GM23248 (cell line): ENCODE measurements at places on chromosomes 7 and 10. TPM values are rescaled to one million over a fixed set of nuclear protein-coding genes. Genes with fewer than 3 reads are reported as not detected.

Gene C10orf90
- total RNA-seq: 0.22 TPM in 1 of 2 replicates, not detected in the other

GRCh38 chr7:36967387-36967786 lies 243.1 kb upstream of the AOAH start:
- DNase-seq: peak; percentile 78

Gene PLPP4
- total RNA-seq: 22.5 and 30.0 TPM in 2 replicates

DNA sequence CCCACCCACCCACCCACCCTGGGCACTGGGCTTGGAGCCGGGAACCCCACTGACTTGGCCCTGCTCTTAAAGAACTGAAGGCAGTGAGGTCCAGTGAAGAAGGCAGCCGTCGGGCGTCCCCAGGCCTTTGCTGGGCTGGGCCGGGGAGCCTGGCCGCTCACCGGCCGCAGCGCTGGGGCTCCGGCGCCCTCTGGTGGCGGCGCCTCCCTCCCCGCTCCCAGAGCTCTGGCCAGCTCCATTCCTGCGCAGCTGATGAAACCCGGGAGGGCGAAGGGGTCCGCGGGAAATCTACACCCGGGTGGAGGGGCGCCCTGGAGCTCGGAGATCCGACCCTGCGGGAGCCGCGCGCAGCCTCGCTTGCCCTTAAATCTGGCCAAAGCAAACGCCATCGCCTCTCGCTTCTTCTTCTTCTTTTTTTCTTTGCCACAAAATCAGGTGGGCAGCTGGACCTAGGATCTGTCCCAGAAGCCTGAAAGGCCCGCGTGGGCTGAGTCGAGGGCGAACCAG lies 1.7 kb upstream of the CXCL12 start:
- DNase-seq: peak; percentile 88

DNA sequence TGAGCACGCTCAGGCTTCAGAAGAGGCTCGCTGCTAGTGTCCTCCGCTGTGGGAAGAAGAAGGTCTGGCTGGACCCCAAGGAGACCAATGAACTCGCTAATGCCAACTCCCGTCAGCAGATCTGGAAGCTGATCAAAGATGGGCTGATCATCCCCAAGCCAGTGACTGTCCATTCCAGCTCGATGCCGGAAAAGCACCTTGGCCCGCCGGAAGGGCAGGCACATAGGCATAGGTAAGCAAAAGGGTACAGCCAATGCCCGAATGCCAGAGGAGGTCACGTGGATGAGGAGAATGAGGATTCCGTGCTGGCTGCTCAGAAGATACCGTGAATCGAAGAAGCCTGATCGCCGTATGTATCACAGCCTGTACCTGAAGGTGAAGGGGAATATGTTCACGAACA lies 5.7 kb upstream of the PPP2R2D start:
- no peak for DNase-seq

DNA sequence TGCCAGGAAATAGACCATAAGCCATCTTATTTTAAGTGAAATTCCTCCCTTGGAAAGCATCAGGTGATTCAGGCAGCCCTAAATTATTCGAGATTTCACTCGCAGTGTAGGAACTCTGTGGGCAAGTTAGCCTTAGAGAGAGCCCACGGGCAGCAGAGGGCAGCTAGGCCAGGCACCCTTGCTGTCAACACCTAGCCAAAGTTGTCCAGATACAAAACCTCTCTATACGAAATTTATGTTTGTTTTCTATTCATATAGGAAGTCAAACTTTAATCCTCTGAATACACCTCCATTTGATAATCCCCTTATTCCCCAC lies 1043.5 kb downstream of the GATA3 start:
- no peak for DNase-seq

DNA sequence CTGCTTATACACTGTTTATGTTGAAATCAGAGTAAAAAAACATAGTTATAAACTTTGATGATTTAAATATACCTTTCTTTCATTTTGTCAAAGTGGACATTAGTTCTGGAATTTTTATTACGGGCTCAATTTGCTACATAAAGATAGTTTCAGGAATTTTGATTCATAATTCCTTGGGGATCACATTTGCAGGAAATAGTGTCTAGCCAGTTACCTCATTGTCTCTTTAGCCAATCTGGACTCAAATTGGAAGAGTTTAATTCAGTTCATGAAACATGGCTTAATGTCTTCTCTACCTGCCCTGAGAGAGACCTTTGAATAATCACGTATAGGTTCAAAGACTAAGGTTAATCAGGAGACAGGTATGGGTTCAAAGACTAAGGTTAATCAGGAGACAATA lies 262.6 kb downstream of the HGF start:
- DNase-seq: no peak

Gene CCDC172
- total RNA-seq: not detected in 2 replicates

DNA sequence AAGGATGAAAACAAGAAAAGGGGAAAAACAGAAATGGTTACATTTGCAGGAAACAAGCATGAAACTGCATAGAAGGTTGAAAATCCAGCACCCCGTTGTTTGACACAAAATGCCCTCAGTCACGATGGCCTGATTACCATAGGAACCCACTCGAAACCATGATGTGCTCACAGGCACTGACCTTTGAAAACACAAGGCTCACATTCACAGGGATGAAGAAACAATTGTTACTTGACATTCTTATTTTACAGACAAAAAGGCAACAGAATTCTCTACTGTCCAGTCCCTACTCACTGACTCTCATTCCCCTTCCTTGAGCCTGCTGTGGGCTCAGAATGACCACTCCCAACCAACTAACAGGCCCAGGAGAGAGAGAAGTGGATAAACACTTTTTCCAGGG lies 131.4 kb upstream of the PDLIM1 start:
- no peak for DNase-seq

DNA sequence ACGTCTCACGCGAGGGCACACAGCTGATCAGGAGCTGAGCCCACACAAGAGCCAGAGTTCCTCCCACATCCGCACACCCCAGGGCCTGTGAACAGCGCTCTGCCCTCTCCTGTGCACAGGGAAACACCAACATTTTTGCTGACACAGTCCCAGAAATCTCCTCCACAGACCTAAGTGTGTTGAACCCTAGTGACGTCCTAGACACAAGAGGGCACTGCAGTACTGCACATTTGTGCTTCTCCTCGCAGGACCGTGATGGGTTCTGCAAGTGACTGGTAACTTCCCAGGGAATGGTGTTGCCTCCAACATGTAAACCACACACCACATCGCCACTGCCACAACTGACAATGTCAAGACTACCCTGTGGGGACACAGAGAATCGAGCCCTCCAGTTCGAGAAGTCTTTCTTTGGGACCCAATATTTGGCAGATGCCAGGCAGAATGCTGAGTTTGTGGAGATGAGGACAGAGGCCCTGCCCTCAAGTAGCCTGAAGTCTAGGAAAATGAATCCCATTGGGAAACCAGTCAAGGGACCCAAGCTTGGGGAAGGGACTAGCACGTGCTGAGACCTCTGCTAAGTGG lies 170.3 kb downstream of the PAXIP1 start:
- no peak for DNase-seq

Gene AKAP9
- 24.1 and 24.7 TPM in 2 replicates for total RNA-seq

DNA sequence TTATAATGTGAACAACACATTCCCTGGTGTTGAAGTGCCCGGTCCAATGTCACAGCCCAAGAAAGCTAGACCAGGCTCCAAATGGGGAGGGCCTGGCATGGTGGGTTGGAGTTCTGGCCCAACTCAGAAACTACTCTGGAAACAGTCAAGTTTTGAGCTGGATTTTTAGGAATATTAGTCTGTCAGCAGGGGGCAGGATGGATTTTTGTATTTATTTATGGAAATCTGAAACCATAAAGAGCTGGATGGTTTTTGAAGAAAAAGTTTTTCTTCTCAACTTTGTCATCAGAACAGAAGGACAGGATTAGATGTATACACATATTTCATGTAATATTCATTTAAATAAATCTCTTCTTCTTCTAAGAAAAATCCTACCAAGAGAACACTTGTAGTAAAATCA lies 97.5 kb downstream of the POU6F2 start:
- peak; percentile 28 for DNase-seq

DNA sequence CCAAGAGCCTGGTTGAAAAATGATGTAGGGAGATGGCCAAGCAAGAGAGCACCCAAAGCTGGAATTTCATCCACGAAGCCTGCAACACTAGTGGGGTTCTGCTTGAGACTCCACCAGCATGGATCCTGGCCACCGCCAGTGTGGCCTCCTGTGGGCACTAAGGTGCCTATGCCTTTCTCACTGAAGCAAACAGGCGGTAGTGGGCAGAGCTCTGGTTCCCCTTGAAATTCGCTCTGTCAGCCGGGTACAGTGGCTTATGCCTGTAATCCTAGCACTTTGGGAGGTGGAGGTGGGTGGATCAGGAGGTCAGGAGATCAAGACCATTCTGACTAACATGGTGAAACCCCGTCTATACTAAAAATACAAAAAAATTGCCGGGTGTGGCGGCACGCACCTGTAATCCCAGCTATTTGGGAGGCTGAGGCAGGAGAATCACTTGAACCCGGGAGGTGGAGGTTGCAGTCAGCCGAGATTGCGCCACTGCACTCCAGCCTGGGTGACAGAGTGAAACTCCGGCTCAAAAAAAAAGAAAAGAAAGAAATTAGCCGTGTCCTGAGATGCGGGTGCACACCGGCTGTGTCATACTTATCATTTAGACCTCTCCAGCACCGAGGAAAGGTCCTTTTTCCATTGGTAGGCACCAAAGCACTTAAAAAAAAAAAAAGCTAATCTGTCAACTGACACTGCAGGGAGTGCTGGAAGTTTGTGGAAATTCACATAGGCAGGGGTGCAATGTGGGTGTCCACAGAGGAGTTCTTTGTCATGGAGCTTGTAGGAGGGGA lies 28.3 kb downstream of the CCM2 start:
- no peak for DNase-seq

DNA sequence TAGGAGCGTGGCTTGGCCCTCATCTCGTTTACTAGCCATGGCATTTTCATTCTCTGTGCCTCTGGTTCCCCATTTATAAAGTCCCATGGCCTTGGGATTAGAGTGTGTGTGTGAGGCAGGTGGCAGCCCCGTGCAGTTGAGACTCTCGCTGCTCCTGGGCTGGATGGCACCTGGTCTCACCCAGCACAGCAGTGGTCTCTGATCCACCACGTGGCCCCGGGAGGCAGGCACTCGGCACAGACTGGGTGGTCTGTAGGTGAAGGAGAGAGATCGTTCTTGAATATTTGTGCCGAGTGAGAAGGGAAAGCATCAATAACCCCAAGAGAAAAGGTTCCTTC lies 50.4 kb downstream of the CALML3 start:
- DNase-seq: no peak

- DNase-seq: no peak
These were observed 17.3 kb downstream of the CCDC3 start for GRCh38 chr10:12984165-12984747.

- no peak for DNase-seq
These were observed 24.3 kb downstream of the ABCB4 start for GRCh38 chr7:87451187-87451586.

DNA sequence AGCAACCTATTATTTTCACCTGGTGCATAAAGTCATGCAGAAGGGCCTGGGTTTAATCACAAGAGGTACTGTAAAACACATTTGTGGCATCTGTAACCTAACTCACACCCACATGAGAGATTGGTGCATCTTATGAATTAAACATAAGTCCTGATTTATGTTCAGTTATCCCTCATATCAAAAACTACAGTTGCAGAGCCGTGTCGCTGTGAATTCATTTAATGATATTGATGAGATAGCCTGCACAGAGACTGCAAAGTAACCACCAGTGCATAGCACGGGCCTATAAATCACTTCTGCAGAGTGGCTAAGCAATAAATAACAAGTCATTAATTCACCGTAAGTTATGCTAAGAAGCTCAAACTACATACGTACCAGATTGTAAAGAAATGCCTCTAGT lies 178.2 kb downstream of the RELN start:
- DNase-seq: no peak

DNA sequence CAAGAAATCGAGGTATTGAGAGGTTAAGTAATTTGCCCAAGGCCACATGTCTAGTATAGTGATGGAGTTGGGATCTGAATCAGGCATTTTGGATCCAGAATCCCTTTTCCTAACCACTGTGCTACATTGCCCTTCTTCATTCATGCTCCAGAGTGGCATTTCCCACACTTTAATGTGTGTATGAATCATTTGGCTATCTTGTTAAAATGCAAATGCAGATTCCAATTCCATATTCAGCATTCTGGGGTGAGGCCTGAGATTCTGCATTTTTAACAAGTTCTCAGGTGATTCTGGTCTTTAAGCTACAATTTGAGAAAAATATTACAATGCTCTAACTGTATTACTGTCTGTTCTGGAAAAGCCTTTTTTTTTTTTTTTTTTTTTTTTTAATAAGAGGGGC lies 631.3 kb downstream of the PHTF2 start:
- no peak for DNase-seq

DNA sequence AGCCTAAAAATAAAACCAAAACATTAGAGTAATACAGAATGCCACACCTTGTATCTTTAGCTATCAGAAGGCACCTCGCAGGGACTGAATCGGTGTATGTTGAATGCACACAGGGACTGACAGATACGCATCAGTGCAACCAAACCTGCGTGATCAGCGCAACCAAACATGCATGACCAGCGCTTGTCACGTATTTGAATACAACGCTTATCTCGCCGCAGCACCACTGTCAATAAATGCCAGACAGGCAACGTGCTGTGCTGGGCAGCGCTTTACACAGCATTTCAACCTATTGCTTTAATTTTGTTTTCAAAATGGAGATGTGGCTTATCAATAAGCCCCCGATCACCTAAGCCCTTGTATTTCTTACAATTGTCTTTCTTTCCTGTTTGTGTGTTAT lies 242.4 kb downstream of the SFMBT2 start:
- DNase-seq: no peak

- peak; percentile 74 for DNase-seq
These were observed 40.4 kb upstream of the BPGM start for GRCh38 chr7:134605978-134606923.

DNA sequence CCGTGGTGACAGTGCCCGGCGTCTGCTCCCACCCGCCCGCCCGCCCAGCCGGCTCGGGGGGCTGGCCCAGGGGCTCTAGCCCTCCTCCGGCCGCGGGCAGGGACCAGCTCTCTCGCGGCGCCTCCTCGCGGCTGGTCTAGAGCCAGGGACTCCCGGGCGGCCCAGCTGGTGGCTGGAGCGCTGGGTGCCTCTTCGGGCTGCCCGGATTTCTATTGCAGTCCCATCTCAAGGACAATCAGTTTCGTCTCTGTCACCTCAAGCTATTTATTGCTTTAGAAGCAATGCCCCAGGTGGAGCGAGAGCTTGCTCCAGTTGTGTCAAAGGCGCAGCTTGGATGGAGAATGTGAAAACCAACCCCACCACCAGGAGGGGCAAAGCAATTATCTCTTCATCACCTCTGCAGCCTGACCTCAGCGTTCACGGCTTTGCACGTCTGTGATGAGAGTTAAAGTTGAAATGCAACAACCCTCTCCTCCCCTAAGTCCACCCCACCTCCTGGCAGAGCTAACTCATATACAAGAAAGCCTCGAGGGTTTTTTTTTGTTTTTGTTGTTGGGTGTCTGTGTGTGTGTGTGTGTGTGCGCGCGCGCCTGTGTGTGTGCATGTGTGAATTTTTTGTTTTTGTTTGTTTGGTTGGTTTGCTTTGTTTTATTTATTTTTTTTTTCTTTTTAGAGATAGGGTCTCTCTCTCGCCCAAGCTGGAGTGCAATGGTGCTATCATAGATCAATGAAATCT lies at the start of gene ITGA8:
TSS of gene ITGA8 (minus strand) at position 24 of the 736 bp plus-strand sequence. CDS start 151 bp downstream, outside the sequence.
- peak; percentile 50 for DNase-seq

- DNase-seq: peak; percentile 12
These were observed 283.9 kb downstream of the PLXDC2 start for GRCh38 chr10:20100171-20100570.
